Femur (tissue), 1 donor: ENCODE measurements at places on chromosomes 13 and 19.
A peak's percentile ranks its signal among the peaks of the same experiment; 100 is the strongest.

DNA sequence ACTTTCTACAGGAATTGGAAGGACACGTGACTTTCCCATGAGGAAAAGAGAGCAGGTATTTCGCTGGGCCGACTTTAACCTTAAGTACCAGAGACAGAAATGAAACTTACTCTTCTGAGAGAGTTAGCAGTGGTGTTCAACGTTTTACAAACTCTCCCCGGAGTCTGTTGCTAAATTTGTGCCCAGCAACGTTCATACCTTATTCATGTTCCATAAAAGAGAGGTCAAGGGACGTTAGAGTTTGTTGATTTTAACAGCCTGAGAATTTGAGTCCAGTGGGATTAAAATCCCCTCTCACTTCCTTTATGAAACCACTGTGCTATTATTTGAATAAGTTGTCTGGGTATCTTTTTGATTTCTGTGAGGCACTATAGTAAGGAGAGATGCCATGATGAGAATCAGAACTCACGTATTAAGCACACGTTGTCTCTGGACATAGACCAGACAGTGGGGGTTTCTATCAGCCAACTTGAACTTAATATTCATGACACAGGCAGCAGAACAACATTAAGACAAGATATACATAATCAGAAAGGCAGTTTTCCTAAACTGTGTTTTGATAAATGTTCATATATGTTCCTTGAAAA lies 33.4 kb downstream of the SPRY2 start:
- DNase-seq, result no peak

DNA sequence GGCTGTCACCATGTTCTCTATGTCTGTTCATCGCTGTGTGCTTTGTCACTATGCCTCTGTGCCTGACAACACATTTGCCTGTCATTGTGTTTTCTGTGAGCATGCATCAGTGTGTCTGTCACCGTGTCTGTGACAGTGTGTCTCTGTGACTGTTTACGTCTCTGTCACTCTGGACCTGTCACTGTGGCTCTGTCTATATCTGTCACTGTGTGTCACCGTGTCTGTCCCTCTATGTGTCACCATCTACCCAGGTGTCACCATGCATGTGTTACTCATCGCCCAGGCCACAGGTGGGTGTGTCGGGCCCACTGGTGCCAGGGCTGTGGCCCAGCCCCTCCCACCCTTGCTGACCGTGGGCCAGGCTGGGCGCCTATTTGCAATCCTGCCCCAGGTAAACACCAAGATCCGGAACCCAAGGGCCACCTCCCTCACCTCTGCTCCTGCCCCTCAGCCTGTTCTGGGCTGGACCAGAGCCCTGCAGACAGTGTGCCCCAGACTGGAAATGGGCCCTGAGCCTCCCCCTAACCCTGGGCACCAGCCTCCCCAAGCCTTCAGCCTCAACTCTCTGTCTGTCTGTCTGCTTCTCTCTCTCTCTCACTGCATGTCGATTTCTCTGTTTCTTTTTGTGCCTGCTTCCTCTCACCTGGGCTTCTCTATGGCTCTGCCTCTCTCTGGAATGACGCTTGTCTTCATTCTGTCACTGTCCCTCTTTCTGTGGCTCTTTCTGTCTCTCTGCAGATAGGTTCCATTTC lies 7.7 kb downstream of the IRF2BP1 start:
- no peak for DNase-seq

- DNase-seq, result no peak
Measured at GRCh38 chr13:97352815-97353214, 81.2 kb upstream of the RAP2A start.

DNA sequence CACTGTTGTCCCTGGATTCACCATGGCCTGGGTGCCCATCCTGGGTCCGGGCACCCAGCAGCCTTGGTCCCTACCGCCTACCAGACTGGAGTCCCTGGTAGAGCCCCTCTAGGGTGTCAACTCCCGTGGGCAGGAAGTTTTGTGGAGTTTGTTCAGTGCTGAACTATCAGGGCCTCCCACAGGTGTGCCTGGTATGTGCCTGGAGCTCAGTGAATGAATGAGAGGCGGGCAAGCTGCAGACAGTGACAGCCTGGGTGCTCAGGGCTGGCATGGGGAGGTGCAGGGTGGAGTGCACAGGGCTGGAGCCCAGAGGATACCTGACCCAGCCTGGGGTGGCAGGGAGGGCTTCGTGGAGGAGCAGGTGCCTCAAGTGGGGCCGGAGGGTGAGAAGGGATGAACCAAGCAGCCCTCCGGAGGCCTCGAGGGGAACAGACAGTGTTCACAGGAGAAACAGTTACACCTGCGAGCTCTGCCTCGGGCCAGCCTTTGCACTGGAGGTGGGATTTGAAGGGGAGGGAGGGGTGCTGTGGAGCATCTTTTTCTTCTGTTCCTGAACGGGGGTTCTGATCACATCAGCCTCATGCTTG lies 29.6 kb downstream of the PAK4 start:
- no peak for DNase-seq

- DNase-seq, result no peak
Measured at GRCh38 chr19:50233308-50233910, 30.0 kb downstream of the MYH14 start.

DNA sequence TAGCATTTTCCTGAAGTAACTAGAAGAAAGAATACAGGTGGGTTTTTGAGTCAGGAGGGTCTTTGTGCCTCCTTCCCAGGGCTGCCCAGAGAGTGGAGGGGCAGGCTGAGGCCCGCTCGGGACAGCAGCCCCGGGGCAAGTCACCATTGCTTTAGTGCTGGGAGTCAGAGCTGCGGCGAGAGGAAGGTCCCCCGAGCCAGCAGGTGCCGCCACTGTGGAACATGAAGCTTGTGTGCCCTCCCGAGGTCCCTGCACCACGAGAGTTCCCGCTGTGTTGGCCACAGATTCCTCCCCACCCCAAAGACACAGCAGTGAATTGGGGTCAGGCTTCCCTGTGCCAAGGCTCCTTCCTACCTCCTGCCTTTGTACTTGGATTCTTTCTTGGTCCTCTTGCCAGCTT lies 50.9 kb upstream of the TEX29 start:
- DNase-seq, result no peak

GRCh38 chr19:44792281-44792680 lies 14.6 kb downstream of the CBLC start:
- no peak for DNase-seq

- no peak for DNase-seq
Measured at GRCh38 chr13:29137016-29137415, 316.9 kb downstream of the MTUS2 start.

- DNase-seq, result no peak
Measured at GRCh38 chr13:74187564-74187963, 53.4 kb upstream of the KLF12 start.

GRCh38 chr19:39362682-39363657 lies 20.7 kb downstream of the SAMD4B start:
- no peak for DNase-seq

DNA sequence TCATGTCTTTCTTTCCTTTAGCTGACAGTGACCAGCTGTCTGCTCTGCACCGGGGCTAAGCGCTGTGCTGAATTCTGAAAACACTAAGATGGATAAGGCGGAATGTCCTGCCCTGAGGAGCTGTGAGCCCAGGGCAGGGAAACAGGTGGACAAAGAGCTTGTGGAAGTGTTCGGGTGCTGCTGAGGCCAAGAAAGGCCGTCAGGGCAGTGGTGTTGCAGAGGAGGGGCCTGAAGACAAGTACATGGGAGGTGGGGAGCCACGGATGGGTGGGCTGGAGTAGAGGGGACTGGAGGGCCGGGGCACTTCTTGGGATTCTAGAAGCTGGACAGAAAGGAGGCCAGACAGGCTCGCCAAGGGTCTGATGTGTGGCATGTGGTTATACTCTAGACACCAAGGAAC lies 66.2 kb upstream of the GPR183 start:
- DNase-seq, result no peak

DNA sequence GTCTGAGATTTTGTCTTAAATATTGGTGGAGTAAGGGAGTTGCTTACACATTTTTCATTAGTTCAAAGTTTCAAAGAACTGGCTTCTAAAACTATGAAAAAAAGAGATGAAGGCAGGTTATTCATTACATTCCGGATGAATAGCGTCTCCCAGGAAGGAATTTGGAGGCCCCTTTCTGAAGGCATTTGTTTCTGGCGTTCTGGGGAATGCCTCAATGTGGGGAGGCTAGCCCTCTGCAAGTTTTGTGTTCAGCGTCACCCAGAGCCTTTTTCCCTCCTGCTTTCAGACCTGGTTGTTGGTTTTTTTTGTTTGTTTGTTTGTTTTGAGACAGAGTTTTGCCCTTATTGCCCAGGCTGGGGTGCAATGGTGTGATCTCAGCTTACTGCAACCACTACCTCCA lies 21.0 kb downstream of the FAM124A start:
- DNase-seq, result no peak

DNA sequence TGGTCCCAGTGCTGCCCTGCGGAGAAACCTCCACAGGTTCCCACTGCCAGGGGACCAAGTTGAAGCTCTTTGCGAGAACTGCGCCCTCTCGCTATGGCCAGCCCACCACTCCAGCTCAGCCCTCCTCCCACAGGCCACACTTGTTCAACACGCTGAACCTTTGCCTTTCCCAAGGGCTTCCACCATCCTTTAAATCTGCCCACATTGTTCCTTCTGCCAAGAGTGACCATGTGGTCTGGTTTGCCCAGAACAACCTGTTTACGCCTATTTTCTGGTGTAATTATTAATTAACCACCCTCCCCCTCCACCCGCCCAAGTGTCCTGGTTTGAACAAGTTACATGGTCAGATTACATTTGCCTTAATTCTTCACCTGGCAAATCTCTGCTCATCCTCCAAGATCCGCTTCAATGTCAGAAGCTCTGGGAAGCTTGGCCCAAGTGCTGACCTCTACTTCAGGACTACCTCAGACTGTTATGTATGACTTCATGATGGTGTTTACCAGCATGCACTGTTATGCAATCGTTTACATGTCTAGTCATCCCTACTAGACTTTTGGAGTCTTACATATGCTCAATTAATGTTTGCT lies 12.0 kb upstream of the USP12 start:
- DNase-seq, result no peak

- peak; percentile 75 for DNase-seq
Measured at GRCh38 chr13:98878486-98879126, 99.3 kb downstream of the DOCK9 start.

DNA sequence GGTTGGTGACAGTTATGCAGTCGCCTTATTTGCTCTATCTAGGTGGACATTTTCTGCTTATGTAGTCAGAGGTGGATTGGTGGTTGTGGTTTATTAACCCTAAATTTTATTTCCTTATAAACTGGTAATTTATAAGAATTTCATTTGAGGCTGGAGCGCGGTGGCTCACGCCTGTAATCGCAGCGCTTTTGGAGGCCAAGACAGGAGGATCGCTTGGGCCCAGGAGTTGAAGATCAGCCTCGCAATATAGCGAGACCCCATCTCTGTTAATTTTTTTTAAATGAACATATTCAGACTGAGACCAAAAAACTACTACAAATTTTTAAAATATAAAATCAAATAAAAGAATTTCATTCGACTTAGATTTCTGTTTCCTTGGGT lies 810 bp downstream of the ZNF627 start:
- no peak for DNase-seq

DNA sequence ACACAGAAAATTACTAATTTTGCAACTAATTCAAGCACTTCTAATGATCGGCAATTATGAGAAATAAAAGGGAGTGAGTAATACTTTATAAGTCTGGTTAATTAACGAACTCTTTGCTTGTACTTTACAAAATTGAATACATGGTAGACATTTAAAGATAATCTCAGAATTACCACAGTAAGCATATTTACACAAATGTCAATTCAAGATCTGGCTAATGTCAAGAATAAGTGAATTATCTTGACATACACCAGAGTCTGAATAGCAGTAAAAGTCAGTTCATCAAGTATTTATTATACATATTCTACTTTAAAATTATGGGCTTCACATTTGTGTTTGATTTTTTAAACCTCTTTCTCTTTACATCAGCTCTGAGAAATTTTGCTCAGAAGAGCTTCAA lies 643.4 kb downstream of the OLFM4 start:
- DNase-seq, result no peak

DNA sequence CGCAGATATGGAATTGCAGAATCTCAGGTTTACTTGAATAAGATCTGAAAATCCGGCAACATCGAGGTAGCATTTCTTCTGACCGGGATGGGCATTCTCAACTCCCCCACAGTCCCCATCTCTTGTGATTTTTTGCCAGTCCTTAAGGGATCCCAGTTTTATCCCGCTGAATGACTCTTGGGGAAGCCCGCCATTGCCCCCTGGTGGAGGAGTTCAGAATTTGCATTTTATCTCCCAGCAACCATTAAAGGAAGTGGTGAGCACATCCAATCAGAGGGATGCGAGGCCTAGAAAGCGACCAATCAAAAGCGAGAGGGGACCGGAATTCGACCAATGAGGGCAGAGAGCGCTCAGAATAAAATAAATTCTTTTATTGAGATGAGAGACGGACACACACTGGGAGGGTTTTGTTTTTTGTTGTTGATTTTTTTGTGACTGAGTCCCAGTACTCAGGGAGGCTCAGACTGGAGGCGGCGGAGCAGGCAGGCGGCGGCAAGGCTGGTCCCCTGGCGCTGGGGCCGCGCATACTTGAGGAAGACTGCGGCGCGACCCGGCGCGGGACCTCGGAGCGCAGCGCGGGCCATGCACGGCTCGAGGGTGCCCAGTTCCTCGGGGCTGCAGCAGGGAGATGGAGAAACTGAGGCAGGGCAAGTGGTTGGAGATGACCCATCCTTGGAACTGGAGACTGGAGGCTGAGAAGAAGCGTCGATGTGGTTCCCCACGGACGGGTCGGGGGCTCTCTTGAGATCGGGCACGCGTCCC lies 3.9 kb upstream of the TTC9B start:
- peak; percentile 87 for DNase-seq

- no peak for DNase-seq
Measured at GRCh38 chr13:96018135-96018534, 35.1 kb downstream of the UGGT2 start.

GRCh38 chr19:16261584-16262368 lies 62.9 kb upstream of the KLF2 start:
- no peak for DNase-seq

GRCh38 chr13:97327506-97328221 lies 105.5 kb downstream of the MBNL2 start:
- DNase-seq, result no peak

- no peak for DNase-seq
Measured at GRCh38 chr13:25135896-25136295, 36.2 kb downstream of the AMER2 start.

- DNase-seq, result no peak
Measured at GRCh38 chr13:105139048-105139379, 1396.4 kb downstream of the EFNB2 start.

GRCh38 chr19:2607712-2608601 lies 94.5 kb downstream of the GNG7 start:
- no peak for DNase-seq

- no peak for DNase-seq
Measured at GRCh38 chr13:72508392-72508791, 219.0 kb downstream of the MZT1 start.

DNA sequence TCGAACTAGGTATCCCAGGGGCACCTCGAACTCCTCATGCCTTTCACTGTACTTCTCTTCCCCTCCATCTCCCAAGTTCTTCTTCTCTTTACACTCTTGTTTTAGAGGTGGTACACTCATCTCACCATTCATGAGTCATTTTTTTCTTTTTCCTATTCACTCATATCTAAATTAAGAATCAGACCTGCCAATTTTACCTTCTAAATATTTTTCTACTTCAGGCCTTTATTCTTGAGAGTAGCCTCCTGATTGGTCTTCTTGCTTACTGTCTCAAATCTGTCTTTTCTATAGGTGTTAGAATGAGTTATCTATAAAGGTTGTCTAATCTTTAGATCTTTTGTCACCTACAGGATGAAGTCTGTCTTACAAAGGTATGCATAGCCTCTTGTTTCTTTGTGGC lies 20.7 kb downstream of the TDRD3 start:
- no peak for DNase-seq
